ENCODE measurements at places on chromosomes 4 and X.

DNA sequence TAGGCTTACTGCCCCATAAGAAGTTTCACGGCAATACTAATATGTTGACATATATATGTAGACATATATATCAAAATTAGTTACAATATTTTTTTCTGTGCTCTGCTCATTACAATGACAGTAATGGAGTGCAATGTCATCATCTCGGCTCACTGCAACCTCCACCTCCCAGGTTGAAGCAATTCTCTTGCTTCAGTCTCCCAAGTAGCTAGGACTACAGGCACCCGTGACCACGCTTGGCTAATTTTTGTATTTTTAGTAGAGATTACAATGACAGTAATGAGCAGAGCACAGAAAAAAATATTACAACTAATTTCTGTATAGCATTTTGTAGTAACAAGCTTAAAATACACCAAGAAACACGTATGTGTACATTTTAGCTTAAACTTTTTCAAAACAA, 7.6 kb downstream of the EIF4E start:
- DNase-seq = no peak

GRCh38 chrX:102604327-102604726, 5.0 kb downstream of the ARMCX5 start:
- no peak for DNase-seq

- no peak for DNase-seq
Observed at GRCh38 chr4:54717694-54718093, 59.9 kb downstream of the KIT start.

GRCh38 chr4:182642831-182643230, 274.4 kb downstream of the DCTD start:
- DNase-seq = no peak

DNA sequence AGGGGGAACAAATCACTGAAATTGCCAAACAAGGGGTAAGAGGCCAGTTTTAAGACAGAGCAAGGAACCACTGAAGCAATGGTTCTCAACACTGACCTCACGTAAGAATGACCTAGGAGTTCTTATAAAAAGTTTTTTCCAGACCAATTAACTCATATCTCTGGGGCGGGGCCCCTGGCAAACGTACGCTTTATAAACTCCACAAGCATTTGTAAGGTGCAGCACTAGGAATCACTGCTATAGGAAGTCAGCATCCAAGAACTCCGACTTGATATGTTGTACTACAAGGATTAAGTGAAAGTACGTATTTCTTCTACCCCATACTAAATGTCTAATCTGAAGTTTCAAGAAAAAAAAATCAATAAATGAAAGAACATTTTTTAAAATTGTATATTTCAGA, 269.9 kb downstream of the RCHY1 start:
- DNase-seq = no peak

- DNase-seq = no peak
Observed at GRCh38 chrX:2360731-2361130, 140.0 kb downstream of the DHRSX start.

DNA sequence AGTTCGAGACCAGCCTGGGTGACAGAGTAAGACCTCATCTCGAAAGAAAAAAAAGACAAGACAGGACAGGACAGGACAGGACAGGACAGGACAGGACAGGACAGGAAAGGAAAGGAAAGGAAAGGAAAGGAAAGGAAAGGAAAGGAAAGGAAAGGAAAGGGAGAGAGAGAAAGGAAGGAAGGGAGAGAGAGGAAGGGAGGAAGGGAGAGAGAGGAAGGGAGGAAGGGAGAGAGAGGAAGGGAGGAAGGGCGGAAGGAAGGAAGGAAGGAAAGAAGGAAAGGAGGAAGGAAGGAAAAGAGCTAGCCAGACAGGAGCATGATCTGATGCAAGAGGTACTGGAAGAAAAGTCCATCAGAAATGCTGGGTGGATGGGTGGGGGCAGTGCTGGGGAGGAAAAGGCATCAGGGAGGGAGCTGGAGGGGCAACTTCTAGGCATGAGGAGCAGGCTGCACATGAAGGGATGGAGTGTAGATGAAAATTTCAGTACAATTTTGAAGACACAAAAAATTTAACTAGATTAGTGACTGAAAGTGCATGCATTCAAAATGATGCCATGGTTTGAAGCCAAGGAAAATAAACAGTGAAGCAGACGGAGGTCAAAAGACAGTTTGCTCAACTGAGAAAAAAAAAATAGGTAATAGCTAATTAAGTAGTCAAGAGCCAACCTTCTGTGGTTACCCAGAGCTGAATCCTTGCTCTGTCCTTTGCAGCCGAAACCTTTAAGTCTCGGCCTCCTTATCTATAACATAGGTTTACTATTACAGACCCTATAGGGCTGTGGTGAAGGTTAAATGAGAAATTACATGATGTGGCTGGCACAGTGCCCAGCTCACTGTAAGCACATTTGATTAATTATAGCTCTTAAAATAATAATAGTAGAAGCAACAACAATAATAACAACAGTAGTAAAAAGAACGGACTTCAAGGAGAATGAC, 59.9 kb downstream of the ZNF827 start:
- DNase-seq = no peak

DNA sequence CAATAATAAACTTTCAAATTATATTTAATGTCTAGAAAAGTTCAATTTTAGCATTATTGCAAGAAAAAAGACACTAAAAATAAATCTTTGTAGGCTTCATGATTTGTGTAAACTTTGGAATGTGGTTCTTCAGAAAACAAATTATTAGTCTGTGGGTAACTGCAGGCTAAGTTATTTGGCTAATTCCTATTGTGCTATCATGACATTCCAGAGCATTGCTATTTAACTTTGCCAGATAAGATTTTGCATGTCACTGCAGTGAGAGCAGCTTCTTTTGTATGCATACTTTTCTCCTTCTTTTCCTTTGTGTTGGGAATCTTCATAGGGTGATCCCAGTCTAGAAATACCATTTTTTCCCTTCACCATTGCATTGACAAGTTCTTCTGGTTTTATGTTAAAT, 130.0 kb downstream of the AWAT2 start:
- DNase-seq = no peak

DNA sequence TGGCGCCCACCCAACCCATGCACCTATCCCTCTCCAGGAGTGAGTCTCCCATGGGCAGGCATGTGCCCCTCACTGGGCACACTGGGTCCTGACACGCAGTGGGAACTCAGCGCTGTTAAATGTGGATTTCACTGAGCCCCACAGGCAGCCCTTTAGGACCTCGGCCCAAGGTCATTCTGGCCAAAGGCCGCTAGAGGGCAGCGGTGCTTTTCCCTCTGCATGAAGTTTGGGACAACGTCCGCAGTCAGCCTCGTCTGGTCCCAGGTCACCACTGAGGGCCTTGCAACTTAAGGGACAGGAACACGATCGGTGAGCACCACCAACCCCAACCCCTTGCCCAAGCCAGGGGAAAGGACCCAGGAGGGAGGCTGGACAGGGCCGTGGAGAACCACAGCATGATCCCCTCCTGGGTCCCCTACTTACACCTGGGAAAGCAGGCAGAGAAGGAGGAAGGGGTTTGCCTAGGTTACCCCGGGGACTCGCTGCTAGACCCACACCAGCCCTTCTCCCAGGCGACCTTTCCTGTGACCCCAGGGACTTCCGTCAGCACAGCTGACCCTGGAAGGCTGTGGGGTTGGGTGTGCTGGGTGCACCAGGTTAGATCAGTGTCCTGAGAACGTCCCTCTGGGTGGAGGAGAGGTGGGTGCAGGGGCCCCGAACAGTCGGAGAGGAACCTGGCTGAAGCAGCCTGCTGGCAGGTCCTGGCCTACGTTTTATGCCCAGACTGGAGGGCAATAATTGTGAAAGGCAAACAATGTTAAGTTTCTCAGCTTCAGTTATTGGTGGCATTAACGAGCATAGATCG, 24.0 kb downstream of the CYTL1 start:
- peak; percentile 18 for DNase-seq

- no peak for DNase-seq
Observed at GRCh38 chr4:112170451-112170993, 25.3 kb downstream of the FAM241A start.

DNA sequence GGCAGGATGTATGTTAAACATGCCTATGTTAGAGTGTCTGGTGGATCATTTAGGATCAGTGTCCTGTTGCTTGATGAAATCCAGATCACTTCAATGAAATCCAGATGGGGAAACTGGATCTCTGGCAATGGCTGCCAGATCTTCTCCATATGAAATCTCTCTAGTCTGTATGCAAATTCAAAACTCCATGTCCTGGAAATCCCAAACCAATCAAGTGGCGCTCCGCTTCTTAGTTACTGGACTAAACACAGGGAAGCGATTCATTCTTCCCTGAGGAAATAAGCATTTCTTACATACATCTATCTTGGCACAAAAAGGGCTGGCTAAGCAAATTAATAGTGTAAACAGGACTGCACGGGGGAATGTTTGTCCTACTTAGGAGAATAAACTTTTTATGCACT, 94.9 kb downstream of the HDAC8 start:
- DNase-seq = no peak

DNA sequence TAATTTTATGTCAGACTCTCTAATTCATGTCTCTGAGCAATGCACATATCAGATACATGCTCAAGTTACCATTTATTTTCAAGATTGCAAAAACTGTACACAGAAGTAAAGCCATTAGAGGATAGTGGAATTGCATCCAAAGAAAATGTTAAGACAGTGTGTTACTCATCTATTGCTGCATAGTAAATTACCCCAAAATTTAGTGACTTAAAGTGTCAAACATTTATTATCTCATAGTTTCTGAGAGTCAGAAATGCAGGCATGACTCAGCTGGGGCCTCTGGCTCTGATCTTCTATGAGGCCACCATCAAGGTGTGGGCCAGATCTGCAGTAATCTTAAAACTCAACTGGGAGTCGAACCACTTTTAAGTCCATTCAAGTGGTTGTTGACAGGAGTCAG, 275.2 kb downstream of the QDPR start:
- DNase-seq = no peak

- no peak for DNase-seq
Observed at GRCh38 chr4:17817027-17817426, 6.2 kb downstream of the NCAPG start.

DNA sequence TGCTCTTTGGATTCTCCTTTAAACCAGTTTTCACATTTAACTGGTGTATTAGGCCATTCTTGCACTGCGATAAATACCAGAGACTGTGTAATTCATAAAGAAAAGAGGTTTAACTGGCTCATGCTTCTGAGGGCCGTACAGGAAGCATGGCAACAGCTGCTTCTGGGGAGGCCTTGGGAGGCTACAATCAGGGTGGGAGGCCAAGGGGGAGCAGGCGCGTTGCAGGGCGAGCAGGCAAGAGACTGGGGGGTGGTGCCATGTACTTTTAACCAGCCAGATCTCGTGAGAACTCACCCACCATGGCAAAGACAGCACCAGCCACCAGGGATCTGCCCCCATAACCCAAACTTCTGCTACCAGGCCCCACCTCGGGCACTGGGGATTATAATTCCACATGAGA, 38.1 kb downstream of the RNF212 start:
- DNase-seq = no peak

DNA sequence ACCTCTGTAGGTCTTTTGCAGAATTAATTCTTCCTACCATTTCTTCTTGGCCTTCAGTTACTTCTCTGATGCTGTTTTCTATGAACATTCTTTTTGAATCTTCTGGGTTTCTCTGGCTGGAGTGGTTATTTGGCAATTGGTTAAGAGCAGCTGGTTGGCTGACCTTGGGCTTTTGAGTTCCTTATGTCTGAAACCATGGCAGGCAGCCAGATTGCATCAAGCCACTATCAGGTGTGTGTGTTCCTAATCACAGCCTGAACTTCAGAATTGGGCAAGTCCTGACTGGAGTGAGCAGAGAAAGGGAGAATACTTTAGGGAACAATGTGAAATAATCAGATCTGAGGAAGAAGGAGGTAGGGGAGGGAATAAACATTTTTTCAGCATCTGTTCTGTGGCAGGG, 90.2 kb downstream of the ARHGAP10 start:
- no peak for DNase-seq

Measured in thoracic aorta (tissue), 2 donors.